ENCODE measurements at places on chromosomes 3 and 15.

GRCh38 chr3:23501201-23501802 lies 298.2 kb downstream of the UBE2E2 start:
- DNase-seq = peak; percentile 67

- DNase-seq = peak; percentile 7
Measured at GRCh38 chr3:144864646-144865045, 893.0 kb downstream of the DIPK2A start.

DNA sequence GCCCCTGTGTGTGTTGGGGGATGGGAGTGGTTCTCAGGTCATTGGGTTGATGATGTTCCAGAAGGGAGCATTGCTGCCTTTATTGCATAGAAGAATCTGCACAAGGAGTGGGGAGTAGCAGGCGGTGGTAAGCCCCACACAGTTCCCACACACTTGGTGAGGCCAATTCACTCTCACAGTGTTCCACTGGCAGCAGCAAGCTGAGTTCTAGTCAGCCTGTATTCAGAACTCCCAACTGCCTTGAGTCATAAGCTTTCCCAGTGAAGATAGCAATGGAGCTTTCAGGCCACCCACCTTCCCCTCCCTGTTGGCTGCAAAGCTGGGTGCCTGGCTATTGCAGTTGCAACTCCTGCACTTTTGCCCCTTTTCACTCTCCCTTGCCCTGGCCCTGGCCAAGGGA lies 181.1 kb upstream of the RBMS3 start:
- DNase-seq = no peak

DNA sequence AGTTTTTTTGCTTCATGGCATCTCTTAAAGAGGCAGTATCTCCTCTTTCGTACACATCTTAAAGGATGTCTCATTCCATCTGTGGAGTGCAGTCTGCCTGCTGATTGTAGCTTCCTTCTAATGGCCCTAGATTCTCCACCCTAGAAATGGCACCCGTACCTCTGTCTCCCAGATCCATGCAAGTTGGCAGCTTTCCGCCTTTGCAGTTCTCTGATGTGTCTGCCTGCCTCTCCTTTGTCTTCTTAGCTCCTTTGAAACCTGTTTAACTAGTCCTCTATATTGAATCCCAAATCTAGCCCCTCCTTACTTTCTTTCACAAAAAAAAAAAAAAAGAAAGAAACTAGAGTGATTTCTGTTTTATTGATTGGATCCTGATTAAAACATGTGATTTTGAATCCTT lies 1025.0 kb downstream of the ZPLD1 start:
- no peak for DNase-seq

- DNase-seq = no peak
Measured at GRCh38 chr15:90219421-90220141, 14.2 kb downstream of the CIB1 start.

DNA sequence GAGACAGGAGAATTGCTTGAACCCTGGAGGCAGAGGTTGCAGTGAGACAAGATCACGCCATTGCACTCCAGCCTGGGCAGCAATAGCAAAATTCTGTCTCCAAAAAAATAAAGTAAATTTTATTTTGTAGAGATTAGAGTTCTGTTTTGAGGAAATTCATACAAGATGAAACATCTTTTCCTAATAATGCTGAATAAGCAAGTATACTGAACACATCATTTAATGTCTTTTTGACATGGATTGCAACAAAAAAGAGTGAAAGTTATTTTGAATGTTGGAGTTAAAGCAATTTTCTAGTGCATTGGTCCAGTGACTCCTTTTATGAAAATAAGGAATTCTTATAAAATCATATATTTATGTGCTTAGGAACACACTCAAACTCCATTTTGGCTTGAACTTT lies 20.5 kb downstream of the LCTL start:
- DNase-seq = no peak

GRCh38 chr3:172447611-172448579 lies at the start of gene GHSR:
Gene GHSR (minus strand): TSS chr3:172448456. CDS start chr3:172448413, 43 bp downstream.
- no peak for DNase-seq

DNA sequence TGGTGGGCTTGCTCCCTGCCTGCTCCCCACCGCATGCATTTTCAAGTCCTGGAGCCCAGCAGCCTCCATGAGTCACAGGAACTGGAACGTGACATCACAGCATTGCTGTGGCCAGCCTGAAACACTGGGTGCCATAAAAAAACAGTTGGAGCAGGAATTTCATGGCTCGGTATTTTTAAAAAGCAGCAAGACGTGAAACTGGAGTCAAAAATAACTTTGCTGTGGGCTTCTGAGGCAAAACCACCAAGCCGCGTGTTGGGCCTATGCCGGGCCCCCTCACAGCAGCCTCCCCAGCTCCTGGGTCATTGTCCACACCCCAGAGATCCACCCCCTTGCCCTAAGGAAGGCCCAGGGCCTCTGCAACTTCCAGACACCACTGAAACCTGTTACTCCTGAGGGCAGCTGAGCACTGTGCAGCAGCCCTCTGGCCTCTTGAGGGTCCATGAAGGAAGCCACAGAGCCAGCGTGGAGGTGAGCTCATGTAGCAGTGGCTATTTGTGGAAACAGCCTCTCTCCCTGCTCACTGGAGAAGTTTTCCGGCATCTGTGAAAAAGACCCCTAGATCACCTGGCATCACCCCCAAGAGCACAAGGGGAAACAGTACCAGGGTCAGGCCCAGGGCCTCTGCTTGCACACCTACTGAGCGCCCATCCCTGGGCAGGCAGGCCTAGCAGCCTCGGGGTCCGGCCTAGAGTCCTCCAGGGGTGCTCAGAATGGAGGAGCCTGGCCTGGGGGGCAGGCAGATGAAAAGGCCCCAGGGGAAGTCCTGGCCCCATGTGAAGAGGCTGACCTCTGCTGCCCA lies 34.0 kb upstream of the DUSP7 start:
- DNase-seq = peak; percentile 66

- DNase-seq = peak; percentile 60
Measured at GRCh38 chr3:23805633-23806533, at the start of gene UBE2E1. Gene UBE2E1 (plus strand): TSS chr3:23805955. CDS start chr3:23807270, 1,315 bp downstream.

DNA sequence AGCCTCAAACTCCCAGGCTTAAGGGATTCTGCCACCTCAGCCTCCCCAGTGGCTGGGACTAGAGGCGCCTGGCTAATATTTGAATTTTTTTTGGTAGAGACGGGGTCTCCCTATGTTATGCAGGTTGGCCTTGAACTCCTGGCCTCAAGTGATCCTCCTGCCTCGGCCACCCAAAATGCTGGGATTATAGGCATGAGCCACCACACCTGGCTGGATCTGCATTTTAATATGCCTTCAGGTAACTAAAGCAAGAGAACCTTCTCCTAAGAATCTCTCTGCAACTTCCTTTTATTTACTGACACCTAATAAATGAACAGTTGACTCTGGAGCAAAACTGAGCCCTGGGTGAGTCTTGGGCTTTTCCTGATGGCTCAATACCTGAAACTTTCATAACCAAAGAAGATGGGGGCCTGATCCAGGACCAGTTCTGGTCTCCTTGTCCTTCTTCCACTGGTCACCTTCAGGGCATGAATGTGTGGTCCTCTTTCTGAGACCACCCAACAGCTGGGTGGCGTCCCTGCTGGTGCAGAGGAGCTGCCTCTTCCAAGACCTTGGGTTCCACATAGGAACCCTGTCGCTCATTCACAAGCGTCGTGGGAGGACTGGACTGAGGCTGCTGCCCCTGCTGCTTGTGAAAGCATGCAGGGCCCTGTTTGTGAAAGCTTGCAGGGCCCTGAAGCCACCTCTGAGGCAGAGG lies 28.2 kb downstream of the CCR9 start:
- DNase-seq = no peak

DNA sequence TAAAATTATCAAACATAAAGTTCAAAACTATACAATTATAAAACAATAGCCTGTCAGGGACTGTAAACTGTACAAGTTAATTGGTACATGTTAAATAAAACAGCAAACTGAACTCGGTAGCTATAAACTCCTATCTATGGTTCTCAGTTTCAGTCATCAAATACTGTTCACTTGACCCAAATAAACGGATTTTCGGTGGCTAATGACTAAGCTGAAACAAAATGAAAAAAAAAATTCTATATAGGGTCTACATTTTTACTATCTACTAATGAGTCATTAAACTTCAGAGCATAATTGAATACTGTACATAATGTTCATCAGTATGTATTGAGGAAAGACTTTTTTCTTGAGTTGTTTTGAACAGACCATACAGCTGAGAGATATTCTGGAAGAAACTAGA lies 6.6 kb downstream of the PROK2 start:
- DNase-seq = no peak

DNA sequence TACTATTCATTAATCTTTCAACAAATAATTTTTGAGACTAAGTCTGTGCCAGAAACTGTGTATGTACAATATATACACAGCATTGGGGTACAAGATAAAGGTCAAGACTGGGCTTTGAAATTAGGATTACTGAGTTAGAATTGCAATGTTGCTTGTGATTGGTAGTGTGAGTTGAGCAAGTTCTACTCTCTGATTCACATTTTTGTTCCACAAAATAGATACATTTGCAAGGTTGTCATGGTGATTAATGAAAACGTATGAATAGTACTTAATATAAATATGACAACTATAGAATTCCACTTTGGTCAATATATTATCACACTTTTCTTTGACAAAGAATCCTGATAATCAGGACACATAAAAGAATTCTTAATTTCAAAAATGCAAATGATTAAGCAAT lies 314.6 kb downstream of the GBE1 start:
- DNase-seq = no peak

- DNase-seq = no peak
Measured at GRCh38 chr15:25619076-25619475, 180.3 kb upstream of the UBE3A start.

GRCh38 chr3:55818485-55818884 lies 331.4 kb upstream of the WNT5A start:
- peak; percentile 20 for DNase-seq

DNA sequence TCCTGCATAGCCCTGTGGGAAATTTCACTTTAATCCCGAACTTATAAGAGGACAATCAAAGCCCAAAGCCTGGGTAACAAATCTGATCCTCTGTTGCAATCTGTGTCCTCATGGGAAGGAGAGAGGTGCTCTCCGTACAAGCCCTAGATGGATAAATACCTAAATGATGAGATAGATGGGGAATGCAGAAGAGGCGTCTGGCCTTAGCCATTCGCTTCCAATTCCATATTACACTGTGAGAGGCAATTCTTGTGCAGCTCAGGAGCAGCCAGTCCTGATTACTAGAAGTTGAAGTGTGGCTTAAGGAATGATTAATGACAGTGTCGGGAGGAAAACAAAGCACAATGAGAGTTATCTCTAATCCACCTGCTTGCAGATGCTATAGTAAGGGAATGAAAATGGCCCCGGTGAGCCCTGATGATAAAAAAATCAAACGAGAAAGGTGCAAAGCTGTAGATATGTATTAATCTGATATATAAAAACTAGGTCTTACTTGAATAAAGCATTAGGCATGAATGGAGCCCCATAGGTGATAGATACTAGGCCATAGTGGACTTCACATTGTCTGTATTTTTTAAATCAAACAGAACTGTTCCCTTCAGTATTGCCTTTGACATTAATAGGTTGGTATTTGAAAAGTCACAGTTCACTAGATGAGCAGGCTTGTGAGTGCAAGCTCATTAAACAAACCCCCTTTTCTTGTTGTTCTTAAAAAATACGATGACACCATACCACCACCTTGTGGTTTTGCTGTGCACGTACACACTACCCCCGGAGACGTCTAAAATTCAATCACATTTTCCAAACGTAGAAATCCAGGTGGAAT lies 54.2 kb upstream of the TMCO5A start:
- peak; percentile 34 for DNase-seq

DNA sequence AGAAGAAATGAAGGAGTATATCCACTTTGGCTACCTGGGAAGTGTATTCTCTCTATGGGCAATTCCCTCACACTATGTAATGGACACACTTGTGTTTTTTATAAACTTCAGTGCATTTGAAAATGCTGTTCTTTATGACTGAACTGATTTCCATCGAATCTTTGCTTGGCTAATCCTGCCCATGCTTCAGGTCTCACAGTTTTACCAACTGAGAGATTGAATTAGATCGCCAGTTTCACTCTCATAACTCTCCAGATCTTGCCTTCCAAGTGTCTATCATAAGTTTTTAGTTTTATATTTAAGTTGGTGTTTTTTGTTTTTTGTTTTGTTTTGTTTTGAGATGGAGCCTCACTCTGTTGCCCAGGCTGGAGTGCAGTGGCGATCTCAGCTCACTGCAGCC lies 73.5 kb upstream of the MBNL1 start:
- no peak for DNase-seq

DNA sequence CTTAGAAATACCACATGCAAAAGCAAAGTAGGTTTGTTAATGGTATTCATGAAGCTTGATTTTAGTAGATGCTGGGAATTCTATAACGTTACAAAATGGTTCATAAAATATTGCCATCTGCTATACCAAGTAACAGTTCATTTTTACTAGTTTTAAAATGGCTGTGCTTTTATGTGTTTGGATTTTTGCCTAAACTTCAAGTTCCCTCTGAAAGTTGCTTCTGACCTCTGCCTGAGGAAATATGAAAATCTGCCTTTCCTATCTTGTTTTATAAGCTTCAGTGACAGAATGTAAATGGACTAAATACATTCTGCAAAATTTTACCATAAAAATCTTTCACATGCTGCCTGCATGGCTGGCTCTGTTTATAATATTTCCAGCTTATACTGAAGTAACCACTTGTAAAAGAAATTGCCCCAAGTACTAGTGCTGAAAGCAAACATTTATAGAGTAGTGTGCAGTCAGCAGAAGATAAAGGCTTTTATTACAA lies 560.7 kb upstream of the ROBO2 start:
- no peak for DNase-seq

DNA sequence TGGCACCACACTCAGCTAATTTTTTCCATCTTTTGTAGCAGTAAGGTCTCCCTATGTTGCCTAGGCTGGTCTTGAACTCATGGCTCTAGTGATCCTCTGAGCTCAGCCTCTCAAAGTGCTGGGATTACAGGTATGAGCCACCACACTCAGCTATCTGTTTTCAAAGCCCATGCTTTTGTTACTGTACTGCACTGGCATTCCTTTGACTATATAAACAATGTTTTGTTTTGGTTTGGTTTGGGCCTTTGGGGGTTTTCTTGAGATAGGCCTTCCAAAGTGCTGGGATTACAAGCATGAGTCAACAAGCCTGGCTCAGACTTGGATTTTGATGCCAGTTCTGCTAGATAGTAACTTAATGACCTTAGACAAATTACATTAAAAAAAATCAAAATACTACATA lies 89.7 kb upstream of the GK5 start:
- peak; percentile 70 for DNase-seq

DNA sequence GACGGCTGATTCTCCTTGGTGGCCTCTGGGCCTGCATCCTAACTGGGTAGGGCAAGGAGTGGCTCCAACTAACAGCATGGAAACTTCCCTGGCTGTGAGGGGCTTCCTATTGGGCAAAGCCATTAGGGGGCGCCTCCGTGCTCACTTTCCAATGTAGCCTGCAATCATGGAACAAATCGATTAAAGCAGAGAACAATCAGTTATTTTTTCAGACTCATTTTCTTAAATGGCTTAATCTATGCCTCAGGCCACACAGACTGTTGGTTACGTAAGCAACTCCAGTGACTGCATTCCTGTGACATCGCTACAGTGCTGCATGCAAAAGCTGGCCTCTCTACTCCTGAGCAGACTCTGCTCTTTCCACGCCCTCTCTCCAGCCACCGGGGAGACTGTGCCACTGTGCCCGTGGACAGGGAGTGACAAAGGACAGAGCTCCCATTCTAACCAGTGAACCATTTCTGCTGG lies 278.9 kb downstream of the KLF13 start:
- peak; percentile 46 for DNase-seq
